ENCODE measurements at places on chromosomes 13 and 19. TPM values are rescaled to one million over a fixed set of nuclear protein-coding genes. Genes with fewer than 3 reads are reported as not detected.

Gene KASH5
- total RNA-seq = not detected

Gene NDUFA11
- 295 TPM for total RNA-seq

Gene OR7D2
- 0.15 TPM for total RNA-seq

Gene SIGLEC8
- not detected for total RNA-seq

Gene LCP1
- total RNA-seq = 5.5 TPM

Gene HAUS5
- 20.5 TPM for total RNA-seq

Gene SLC7A10
- total RNA-seq = not detected

Gene CASP14
- not detected for total RNA-seq

GRCh38 chr13:74726206-74726605, 592.0 kb upstream of the KLF12 start:
- no peak overlapping the region for H3K4me3 ChIP-seq
- DNase-seq = no peak
- H3K27me3 ChIP-seq = no peaks in the 10 kb centered on the region
- H3K27ac ChIP-seq = no peak overlapping the region
- no peaks in the 10 kb centered on the region for H3K4me1 ChIP-seq

- peaks cover 2% of the 10 kb centered on the region for H3K36me3 ChIP-seq
- H3K4me1 ChIP-seq = no peaks in the 10 kb centered on the region
- no peak for DNase-seq
These were observed 123.8 kb downstream of the RNF17 start for GRCh38 chr13:24887759-24888158.

GRCh38 chr13:114063545-114064449, 68.6 kb downstream of the RASA3 start:
- H3K27ac ChIP-seq = no peak overlapping the region
- H3K27me3 ChIP-seq = no peaks in the 10 kb centered on the region
- no peaks in the 10 kb centered on the region for H3K36me3 ChIP-seq
- H3K4me3 ChIP-seq = no peak overlapping the region

DNA sequence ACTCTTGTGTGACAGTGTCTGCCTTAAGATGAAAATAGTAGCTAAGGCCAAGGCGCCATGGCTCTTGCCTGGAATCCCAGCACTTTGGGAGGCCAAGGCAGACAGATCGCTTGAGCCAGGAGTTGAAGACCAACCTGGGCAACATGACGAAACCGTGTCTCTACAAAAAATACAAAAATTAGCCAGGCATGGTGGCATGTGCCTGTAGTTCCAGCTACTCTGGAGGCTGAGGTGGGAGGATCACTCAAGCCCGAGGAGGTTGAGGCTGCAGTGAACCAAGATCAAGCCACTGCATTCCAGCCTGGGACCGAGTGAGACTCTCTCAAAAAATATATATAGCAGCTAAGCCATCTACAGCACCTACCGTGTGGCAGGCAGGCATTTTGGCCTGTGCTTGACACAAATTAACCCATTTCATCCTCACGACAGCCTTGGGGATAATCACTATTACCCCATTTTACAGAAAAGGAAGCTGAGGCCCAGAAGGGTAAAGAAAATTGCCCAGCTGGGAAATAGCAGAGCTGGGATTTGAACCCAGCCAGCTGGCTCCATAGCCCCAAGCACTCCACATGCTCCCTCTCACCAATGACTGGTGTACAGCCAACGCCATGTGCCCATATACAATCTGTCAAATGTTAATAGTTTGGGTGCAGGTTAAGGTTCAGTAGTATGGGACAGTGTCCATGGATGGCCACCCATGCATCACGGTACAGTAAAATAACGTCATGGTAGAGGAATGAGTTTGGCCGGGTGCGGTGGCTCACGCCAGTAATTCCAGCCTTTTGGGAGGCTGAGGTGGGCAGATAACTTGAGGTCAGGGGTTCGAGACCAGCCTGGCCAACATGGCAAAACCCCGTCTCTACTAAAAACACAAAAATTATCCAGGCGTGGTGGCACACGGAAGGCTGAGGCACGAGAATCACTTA, 3.1 kb downstream of the SLC1A5 start:
- H3K27ac ChIP-seq = peak overlapping the region; percentile 1
- peaks cover 9% of the 10 kb centered on the region for H3K4me1 ChIP-seq
- DNase-seq = no peak
- H3K4me3 ChIP-seq = peak overlapping the region; percentile 45
- H3K27me3 ChIP-seq = no peaks in the 10 kb centered on the region
- peaks cover 2% of the 10 kb centered on the region for H3K36me3 ChIP-seq

DNA sequence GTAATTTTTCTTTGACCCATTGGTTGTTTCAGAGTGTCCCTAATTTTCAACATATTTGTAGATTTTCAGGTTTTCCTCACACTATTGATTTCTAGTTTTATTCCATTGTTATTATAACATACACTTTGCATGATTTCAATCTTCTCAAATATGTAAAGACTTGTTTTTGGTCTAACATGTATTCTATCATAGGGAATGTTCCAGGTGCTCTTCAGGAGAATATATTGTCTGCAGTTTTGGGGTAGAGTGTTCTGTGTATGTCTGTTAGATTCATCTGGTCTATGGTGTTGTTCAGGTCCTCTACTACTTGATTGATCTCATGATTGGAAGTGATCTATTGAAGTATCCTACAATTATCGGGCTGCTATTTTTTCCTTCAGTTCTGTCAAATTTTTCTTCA, 440.9 kb upstream of the MIR17HG start:
- no peaks in the 10 kb centered on the region for H3K27me3 ChIP-seq
- H3K4me3 ChIP-seq = no peak overlapping the region
- H3K36me3 ChIP-seq = no peaks in the 10 kb centered on the region
- no peaks in the 10 kb centered on the region for H3K4me1 ChIP-seq
- H3K27ac ChIP-seq = no peak overlapping the region

GRCh38 chr19:44959691-44960090, 4.5 kb downstream of the CLPTM1 start:
- no peak overlapping the region for H3K27ac ChIP-seq
- no peak for DNase-seq
- peaks cover 4% of the 10 kb centered on the region for H3K36me3 ChIP-seq

DNA sequence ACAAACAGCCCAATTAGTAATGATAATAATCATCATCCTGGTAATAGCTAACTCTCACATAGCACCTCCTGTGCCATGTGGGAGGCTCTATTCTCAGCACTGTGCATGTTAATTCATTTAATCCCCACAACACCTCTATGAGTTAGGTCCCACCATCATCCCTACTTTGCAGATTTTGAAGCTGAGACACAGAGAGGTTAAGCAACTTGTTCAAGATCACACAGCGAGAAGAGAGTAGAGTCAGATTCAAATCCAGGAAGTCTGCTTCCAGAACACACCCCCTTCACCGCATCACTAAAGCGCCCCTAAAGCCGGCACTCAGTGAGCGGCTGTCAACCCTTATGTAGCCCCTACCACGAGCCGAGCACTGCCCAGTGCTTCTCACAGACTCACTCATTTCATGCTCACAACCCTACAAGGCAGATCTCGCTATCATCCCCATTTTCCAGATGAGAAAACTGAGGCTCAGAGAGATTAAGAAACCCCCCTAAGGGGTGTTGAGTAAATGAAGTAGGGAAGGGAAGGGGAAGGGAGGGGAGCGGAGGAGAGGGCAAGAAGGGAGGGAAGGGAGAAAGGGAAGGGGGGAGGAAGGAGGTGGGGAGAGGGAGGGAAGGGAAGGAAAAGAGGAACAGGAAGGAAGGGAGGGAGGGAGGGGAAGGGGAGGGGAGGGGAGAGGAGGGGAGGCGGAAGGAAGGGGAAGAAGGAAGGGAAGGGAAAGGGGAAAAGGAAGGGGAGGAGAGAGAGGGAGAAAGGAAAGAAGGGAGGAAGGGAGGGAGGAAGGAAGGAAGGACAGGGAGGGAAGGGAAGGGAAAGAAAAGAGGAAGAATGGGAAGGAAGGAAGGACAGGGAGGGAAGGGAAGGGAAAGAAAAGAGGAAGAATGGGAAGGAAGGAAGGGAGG, 16.4 kb downstream of the EMP3 start:
- no peak overlapping the region for H3K4me3 ChIP-seq
- H3K36me3 ChIP-seq = no peaks in the 10 kb centered on the region
- no peaks in the 10 kb centered on the region for H3K4me1 ChIP-seq
- no peak overlapping the region for H3K27ac ChIP-seq
- DNase-seq = no peak

DNA sequence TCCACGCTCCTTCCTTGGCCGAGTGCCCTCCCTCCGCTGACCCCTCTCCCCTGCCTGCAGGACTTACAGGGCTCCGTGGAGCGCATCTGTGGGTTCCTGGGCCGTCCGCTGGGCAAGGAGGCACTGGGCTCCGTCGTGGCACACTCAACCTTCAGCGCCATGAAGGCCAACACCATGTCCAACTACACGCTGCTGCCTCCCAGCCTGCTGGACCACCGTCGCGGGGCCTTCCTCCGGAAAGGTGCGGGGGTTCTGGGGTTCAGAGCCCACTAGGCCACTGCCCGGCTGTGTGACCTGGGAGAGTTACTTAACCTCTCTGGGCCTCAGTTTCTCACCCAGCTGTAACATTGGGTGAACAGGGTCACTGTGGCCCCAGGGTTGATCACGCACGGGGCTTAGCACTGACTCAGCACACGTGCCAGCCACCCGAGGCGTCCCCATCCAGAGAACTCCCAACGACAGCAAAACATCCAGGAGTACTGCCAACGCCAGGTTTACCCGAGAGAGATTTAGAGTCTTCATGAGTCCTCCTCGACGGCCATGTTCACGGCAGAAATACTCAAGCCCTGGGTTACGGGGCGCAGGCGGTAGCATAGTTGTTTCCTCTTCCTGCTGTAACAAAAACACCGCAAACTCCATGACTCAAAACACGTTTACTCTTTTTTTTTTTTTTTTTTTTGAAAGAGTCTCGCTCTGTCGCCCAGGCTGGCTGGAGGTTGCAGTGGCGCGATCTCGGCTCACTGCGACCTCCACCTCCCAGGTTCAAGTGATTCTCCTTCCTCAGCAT, 9.7 kb upstream of the SPACA4 start:
- no peak overlapping the region for H3K4me3 ChIP-seq
- no peak overlapping the region for H3K27ac ChIP-seq

DNA sequence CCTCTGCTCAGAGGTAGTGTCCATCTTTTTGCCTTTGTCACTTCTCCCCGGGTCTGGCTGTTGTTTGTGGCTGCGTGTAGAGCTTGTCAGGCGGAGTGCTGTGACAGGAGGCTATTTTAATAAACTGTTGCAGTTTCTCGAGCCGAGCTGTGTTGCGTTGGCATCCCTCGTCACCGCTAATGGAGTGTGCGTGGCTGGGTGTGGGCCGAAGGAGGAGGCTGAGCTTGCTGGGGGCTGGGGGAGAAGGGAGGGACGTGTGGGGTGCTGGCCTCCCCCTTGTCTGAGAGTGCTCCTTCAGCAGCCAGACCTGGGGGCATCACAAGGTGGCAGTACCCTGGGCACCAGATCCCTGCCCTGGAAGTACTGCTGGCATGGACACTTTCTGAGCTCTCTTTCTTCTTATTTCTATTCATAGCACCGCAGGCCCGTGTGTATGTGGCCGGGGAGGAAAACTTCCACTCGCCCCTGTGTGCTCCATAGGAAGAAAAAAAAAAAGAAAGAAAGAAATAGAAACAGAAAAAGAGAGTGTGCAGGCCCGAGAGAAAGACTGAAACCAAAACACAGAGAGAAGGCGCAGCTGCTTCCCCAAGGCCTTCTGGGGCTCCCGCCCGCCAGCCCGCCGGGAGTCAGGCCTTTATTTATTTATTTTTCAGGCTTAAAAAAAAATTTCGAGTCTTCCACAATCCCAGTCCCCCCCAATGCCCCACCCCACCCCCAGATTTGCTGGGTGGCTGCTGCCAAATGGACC, 27.0 kb downstream of the NFIX start:
- no peak overlapping the region for H3K27ac ChIP-seq
- no peak overlapping the region for H3K4me3 ChIP-seq
- H3K27me3 ChIP-seq = peaks cover 100% of the 10 kb centered on the region
- H3K36me3 ChIP-seq = no peaks in the 10 kb centered on the region
- peak; percentile 41 for DNase-seq
